ENCODE measurements at places on chromosomes 13 and 19.

DNA sequence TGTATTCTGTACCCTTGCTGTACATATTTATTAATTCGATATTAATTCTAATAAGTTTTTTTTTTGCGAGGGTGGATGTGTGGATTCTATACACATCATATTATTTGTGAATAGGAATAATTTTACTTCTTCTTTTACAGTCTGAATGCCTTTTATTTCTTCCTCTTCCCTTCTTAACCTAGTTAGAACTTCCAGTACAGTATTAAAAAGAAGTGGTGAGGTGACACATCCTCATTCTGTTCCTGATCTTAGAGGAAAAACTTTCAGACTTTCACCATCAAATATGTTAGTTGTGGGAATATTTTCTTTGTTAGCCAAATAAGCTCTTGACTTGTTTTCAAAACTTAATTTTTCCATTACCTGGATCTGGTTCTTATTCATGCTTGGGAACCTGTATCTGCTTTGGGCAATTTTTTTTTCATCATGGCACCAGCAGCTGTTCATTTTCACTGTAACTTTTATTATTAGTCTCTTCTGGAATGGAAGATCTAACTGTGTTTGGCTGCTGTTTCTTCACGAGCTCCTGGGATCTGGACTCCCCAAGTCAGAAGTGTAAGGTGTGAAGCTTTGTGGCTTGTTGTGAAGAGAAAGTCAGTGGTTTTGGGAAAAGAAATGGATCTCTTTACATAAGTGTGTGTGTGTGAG is 33.1 kb downstream of the RGCC start:
- no peak for DNase-seq

- DNase-seq = no peak
Measured at GRCh38 chr13:91381371-91381770, 17.1 kb upstream of the GPC5 start.

GRCh38 chr13:47991859-47992258 is 9.2 kb downstream of the SUCLA2 start:
- DNase-seq = no peak

GRCh38 chr13:99129050-99129449 is 71.6 kb upstream of the UBAC2 start:
- no peak for DNase-seq

GRCh38 chr13:51584731-51585672 is 740 bp downstream of the WDFY2 start:
- peak; percentile 77 for DNase-seq
